ENCODE measurements at places on chromosomes 16 and 17.
A peak's percentile ranks its signal among the peaks of the same experiment; 100 is the strongest.

DNA sequence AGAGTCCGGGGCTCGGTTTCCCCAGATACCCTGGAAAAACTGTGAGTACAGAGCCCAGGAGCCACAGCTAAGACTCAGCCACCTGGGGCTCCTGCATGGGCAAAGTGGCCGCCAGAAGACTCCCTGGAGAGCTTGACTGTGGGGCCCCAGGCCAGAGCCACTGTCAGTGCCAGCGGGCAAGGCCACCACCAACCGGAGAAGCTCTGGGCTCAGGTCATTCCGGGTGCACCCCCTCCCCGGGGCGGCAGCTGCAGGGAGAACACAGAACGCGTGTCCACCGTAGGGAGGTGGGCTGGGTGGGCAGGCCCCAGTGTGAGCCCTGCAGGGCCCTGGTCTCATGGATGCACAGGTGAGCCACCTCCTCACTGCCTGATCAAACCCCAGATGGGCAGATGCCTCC is 22.3 kb upstream of the RBFOX3 start:
- no peak for DNase-seq

- DNase-seq, result no peak
These were observed 53.5 kb downstream of the DNAH3 start for GRCh38 chr16:21097151-21097550.

DNA sequence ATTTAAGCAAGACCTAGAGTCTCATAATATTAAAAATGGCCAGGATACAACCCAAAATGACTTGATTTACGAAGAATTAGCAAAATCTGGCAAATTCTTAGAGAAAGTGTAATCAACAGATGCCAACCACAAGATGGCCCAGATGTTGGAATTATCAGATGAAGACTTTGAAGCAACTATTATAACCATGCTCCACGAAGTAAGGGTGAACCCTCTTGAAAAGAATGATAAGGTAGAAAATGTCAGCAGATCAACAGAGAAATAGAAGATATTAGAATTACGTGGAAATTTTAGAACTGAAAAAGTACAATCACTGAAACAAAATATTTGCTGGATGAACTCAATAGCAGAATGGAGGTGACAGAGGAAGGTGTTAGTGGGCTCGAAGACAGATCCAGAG is 50.1 kb upstream of the CLEC19A start:
- no peak for DNase-seq

- peak; percentile 25 for DNase-seq
These were observed 19.5 kb downstream of the GPR179 start for GRCh38 chr17:38324141-38324697.

DNA sequence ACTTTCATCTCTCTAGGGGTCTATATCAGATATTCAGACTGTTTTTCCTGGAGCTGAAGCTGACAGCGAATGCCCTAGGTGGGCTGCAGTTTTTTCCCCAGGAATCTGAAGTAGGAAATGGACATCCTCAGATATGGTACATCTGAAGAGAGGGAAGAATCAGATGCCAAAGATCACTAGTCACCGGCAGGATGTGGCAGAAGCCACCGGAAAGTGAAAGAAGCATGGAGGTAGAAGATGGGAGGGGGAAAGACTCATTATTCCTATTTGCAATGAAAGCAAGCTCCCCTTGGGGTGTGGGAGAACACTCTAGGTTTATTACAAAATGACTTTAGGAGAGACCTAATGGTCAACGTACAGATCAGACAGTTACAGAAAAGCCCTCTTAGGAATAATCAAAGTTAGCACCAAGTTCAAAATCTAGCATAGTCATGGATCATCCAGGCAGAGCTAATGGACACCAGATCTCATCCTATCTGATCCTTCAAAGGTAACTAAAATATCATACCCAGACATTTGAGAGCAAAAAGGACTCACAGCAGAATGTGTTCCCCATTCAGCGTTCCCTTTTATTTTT is 110.7 kb downstream of the HS3ST3A1 start:
- DNase-seq, result no peak

DNA sequence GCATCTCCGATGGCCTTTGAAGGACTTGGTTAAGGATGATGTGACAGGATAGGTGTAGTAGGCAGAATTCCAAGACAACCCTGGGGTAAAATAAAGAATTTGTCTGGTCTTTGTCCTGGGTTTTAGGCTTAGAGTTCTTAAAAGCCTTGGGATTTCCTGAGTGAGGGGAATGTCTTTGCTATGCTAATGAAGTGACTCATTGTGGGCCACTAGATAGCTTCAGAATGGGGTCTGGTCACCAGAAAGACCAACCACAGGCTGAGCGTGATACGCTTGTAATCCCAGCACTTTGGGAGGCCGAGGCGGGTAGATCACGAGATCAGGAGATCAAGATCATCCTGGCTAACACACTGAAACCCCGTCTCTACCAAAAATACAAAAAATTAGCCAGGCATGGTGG is 182.8 kb upstream of the TOX3 start:
- no peak for DNase-seq

- DNase-seq, result no peak
These were observed 284.0 kb downstream of the SEC14L1 start for GRCh38 chr17:77424585-77425344.

DNA sequence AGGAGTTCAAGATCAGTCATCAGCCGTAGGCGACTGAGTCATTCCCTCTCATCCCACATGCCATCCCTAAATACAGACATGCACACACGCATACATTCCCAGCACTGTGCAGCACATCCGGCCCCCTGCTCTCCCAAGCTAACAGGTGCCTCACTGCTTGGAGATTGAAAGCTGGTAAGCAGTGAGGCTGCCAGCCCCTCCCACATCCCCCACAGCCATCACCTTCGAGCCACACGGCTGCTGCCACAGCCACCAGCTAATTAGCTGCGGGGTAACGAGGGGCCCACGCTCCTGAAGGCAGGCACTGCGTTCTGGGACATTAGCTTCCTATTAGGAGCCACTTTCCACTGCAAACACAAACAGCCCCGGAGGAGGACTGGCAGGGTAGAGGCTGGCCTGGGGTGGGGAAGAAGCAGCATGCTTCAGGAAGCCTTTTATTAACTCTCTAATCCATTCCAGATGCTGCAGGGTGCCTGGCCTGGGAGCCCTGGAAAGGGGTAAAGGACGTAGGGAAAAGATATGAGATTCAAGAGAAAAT is 179.6 kb downstream of the CCT6B start:
- no peak for DNase-seq

GRCh38 chr16:14015461-14015860 is 55.7 kb upstream of the MRTFB start:
- DNase-seq, result no peak

DNA sequence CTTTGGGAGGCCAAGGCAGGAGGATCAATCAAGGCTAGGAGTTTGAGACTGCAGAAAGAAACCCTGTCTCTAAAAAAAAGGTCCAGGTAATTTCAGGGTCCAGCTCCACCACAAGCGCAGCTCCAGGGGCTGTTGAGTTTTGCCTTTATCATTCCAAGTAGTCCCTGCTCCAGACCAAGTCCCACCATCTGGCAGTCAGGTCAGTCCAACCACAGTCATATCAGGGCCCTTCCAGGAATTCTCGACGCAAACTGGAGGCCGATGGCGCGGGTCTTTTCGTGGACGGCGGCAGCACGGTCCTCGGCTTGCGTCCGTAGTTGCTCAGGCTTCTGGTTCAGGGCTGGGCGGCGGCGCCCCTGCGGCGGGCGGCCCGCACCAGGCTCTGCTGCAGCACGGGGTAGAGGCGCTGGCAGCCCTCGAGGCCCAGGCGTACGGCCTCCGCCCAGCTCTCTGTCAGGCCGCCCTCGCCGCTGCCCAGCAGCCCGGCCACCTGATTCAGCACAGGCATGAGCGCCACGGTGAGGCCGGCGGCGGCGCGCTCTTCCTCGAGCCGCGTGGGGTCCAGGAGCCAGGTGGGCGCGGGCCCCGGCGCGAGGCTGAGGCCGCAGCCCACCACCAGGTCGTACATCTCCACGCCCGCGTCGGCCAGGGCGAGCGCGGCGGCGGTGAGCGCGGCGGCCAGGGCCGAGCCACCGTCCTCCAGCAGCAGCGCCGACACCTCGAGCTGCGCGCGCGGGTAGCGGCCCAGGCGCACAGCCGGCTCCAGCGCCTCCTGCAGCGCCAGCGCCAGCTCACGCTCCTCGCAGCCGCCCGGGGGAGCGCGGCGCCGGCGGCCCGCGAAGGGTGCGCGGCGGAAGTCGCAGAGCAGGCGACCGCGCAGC is 752 bp downstream of the EXOSC6 start:
- DNase-seq, result peak; percentile 51

DNA sequence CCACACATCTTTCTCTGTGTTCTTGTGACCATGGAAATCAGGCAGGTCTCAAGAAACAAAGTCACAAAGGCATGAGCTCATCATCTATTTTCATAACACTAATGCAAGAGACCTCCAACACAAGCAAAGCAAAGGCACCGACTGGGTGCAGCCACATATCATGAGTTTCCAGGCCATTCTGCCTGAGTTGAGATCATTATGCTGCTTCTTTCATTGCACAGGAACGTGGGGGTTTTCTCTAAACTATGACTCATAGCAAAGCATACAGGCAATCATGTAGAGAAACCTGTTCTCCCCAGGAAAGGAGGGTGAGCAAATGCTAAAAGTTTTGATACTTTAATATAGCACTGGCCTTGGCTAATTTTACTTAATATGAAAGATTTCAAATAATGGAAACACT is 60.7 kb downstream of the GRIN2A start:
- DNase-seq, result no peak

DNA sequence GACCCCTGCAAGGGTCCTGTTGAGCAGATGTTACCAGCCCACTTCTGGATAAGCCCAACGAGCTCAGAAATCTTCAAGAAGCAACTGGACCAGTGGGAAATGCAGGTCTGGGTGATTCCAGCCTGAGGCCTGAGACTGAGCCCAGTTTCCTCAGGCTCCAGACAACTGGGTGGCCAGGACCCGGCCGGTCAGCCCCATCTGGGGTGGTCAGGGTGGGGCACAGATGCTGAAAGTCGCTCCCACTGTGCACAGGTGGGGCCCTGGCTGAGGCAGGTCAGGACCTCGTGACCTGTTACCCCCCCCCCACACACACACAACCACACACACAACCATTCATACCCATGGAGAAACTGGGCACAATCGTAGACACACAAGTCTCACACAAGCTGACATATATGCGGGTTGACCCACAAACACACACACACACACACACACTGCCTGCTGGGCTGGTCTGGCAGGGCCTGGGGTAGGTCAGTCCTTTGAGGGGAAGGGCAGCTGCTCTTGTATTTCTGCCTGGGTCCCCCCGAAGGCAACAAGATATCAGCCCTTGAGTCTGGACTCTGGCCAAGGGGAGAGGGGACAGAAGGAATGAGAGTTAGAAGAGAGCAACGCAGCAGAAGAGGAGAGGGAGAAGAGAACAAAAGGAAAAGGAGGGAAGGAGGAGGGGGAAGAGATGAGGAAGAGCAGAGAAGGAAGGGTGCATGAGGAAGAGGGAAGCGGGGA is 99.0 kb upstream of the CDH5 start:
- no peak for DNase-seq

DNA sequence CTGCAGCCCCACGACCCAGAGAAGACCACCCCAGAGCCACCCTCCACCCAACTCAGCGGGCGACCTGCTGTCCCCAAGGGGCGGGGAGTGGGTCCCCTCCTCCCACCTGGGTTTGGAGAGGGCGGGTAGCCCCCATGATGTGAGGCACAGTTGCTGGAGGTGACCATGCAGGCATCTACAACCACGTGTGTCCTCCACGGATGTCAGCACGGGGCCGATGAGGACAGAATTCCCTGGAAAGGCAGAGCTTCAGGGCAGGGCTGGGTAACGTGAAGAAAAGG is 7.1 kb downstream of the UTS2R start:
- DNase-seq, result no peak

DNA sequence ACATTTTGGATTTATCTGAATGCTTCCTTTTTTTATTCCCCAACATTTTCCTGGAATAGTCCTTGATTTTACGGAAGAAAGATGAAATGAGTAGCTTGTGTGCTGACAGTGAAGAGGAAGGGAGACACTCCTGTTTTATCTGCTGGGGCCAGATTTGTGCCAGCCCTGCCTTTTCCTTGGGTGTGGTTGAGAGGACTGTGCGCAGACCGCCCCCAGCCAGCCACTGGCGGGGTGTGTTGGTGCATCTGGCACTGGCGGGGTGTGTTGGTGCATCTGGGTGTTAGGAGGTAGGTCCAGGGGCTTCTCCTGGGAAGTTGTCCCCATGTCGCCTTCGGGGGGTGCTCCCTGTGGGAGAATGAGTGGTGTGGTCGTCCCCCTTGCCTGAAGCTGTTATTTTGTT is 39.5 kb downstream of the RAP1GAP2 start:
- DNase-seq, result peak; percentile 91

DNA sequence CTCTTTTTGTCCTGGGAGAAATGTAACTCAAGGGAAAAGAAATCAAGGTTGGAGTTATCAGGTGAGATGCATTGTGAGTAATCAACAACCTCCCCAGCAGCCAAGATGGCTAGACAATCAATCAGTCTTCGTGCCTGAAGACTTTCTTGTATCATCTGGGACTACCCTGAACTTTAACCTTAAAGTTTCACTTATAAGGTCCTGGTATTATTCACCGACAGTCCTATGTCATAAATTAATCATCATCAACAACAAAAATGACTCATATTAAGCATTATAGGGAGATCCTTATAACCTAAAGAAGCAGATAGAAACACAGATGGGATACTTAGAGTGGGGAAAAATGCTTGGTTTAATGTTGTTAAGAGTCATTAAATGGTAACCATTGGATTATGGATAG is 7.7 kb upstream of the TEKT3 start:
- no peak for DNase-seq

- DNase-seq, result peak; percentile 30
These were observed 133.1 kb downstream of the ANKRD11 start for GRCh38 chr16:89357055-89357816.

- no peak for DNase-seq
These were observed 79.9 kb downstream of the ZNF18 start for GRCh38 chr17:11917415-11917814.

DNA sequence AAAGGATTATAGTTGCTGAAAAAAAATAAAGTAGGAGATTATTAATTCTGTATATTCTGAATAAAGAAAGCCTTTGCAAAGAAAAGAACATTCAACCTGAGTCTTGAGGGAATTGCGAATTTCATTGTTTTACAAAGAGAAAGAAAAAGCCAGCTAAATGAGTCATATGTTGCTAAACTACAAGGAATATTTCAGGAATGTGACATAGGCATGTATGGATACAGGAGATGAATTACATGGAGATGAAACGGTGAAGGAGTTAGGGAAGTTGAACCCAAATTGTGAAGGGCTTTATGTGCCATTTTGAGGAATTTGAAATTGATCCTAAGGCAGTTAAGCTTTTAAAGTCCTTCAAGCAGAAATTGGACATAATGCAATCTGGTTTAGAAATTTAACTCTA is 177.3 kb upstream of the RBL2 start:
- DNase-seq, result no peak

DNA sequence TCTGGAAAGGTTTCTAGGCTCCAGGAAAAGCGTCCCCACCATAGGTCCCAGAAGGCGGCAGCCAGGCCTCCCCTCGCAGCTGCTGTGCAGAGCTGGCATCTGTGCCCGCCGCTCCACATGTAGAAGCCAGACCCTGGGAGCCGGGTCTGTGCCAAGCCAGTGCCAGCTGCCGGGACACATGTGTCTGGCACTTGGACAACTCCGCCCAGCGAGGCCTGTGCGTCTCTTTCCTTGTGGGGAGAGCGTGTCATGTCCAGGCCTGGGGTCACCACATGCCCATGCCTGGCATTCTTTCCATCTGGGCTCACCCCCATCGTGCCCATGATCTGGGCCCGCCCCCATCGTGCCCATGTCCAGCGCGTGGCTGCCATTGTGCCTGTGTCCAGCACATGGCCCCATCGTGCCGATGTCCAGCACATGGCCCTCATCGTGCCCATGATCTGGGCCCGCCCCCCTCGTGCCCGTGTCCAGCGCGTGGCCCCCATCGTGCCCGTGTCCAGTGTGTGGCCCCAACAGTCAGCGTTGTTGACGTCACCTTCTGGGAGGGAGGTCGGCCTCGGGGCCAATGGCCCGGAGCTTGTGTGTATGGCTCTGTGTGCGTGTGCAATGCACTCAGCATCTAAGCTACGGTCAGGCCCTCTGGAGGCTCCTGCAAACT is 13.3 kb upstream of the ACSF3 start:
- no peak for DNase-seq

All from hematopoietic multipotent progenitor cell treated with erythropoietin and hydrocortisone succinate and interleukin-3 and kit ligand, for 8 days (in vitro differentiated cells).